Thoracic aorta (tissue), 2 donors: ENCODE measurements at places on chromosomes 16 and 17. TPM values are rescaled to one million over a fixed set of nuclear protein-coding genes. Genes with fewer than 3 reads are reported as not detected.

PRR35 gene
- total RNA-seq = not detected

SLC16A6 gene
- total RNA-seq = 1.2 TPM

QRICH2 gene
- total RNA-seq = 6.9 TPM

- no peak overlapping the region for H3K4me3 ChIP-seq
- no peaks in the 10 kb centered on the region for H3K27me3 ChIP-seq
- no peak for DNase-seq
- H3K27ac ChIP-seq = no peak overlapping the region
Observed at GRCh38 chr16:11319529-11320146, 25.6 kb upstream of the RMI2 start.

GRCh38 chr16:58236231-58236690, 38.4 kb upstream of the CSNK2A2 start:
- no peak overlapping the region for H3K27ac ChIP-seq
- H3K27me3 ChIP-seq = no peaks in the 10 kb centered on the region
- no peaks in the 10 kb centered on the region for H3K4me1 ChIP-seq

DNA sequence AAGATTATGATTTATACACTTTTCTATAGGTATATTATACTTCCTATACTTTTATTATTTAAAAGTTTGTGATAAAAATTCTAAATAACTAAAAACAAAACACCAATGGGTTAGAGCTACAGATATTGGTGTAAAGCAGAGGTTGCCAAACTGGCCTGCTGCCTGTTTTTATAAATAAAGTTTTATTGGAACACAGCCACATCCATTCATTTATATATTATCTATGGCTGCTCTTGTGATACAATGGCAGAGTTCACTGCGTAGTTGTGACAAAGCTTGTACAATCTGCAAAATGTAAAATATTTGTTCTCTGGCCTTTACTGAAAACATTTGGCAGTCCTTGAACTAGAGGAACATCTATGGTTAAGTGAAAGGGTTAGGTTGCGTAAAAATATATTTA, 208.7 kb downstream of the PRKCB start:
- no peak overlapping the region for H3K4me3 ChIP-seq
- DNase-seq = no peak
- no peak overlapping the region for H3K27ac ChIP-seq
- H3K36me3 ChIP-seq = no peaks in the 10 kb centered on the region

GRCh38 chr16:65743558-65743957, 621.7 kb upstream of the CDH11 start:
- DNase-seq = no peak
- H3K27me3 ChIP-seq = no peaks in the 10 kb centered on the region
- H3K27ac ChIP-seq = no peak overlapping the region
- no peaks in the 10 kb centered on the region for H3K4me1 ChIP-seq

GRCh38 chr17:69949496-69949895, 125.5 kb upstream of the KCNJ16 start:
- H3K36me3 ChIP-seq = no peaks in the 10 kb centered on the region
- H3K4me1 ChIP-seq = peaks cover 10% of the 10 kb centered on the region
- no peak overlapping the region for H3K4me3 ChIP-seq
- no peak for DNase-seq

DNA sequence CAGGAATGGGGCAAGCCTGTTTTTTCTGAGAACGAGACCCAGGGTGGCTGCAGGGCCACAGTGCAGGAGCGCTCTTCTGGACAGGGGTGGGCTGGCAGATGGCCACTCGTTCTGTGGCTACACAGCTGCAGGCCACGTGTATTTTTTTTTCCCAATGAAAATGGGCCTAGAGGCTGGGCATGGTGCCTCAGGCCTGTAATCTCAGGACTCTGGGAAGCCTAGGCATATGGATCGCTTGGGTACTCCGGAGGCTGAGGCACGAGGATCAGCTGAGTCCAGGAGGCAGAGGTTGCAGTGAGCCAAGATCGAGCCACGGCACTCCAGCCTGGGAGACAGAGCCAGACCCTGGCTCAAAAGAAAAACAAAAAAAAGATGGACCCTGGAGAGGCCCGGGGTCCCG, 6.8 kb downstream of the UNKL start:
- H3K36me3 ChIP-seq = peaks cover 8% of the 10 kb centered on the region
- no peaks in the 10 kb centered on the region for H3K27me3 ChIP-seq
- H3K4me3 ChIP-seq = peak overlapping the region; percentile 71
- H3K4me1 ChIP-seq = peaks cover 5% of the 10 kb centered on the region

- no peak for DNase-seq
- H3K27ac ChIP-seq = no peak overlapping the region
- H3K4me3 ChIP-seq = no peak overlapping the region
- no peaks in the 10 kb centered on the region for H3K36me3 ChIP-seq
- no peaks in the 10 kb centered on the region for H3K4me1 ChIP-seq
Observed at GRCh38 chr16:80948886-80949493, 57.7 kb downstream of the CMC2 start.

GRCh38 chr16:11439790-11440656, 94.8 kb downstream of the RMI2 start:
- no peak for DNase-seq
- H3K27me3 ChIP-seq = no peaks in the 10 kb centered on the region
- no peak overlapping the region for H3K27ac ChIP-seq
